ENCODE measurements at places on chromosomes 13 and 19.

- DNase-seq, result no peak
Observed at GRCh38 chr19:46915386-46915785, 54.6 kb downstream of the ARHGAP35 start.

- DNase-seq, result peak; percentile 40
Observed at GRCh38 chr13:26529441-26529840, 28.0 kb upstream of the WASF3 start.

GRCh38 chr13:27921421-27921960 lies 1.7 kb downstream of the PDX1 start:
- no peak for DNase-seq

DNA sequence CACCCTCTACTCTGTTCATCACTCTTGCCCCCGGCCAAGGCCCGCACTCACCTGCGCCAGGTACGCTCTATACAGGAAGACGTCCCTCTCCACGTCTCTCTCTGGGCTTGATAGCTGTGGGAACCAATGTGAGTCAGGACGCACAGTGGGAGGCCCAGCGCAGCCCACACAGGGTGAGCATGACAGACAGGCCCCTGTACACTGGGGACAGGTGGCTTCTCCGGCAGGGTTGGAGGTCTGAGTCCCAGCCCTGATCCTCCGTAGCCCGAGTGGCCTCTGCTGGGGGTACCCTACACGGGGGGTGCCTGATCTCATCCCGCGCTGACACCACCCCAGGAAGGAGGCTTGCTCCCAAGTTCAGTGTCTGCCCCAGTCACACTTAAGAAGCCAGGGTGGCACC lies 6.3 kb downstream of the COPE start:
- no peak for DNase-seq

GRCh38 chr13:58908019-58908679 lies 1255.6 kb downstream of the DIAPH3 start:
- no peak for DNase-seq

DNA sequence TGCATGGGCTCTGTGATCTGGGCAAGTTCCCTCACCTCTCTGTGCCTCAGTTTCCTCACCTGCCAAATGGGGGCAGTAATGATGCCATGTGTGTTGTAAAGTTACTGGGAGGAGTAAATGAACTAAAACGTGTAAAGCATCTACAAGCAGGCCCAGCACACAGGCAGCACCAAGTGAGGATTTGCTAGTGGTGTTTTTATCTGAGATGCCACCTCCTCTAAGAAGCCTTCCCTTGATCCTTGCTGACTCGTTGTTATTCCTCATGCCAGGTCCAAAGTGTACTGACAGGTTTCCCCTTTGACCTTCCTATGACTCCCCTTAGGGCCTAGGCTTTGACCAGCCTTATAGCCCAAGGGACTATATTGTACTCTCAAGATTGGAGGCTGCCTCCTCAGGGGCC lies 1.5 kb upstream of the UQCRFS1 start:
- DNase-seq, result no peak

DNA sequence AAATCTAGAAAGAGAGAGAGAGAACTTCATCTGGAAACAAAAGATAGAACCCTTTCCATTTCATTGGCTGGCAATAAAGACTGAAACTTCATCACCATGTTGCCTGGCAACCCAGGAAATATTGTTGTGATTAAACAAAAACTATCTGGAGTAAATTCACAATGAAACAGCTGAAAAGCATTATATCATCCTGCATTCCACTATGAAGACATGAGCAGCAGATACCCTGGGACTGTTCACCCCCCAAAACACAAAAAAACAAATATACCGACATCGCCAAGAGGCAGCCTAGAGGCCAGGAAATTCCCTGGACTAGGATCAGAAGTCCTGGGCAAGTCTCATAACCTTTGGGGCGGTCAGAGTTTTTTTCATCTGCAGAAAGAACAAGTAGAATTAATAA lies 158.3 kb downstream of the FOXO1 start:
- no peak for DNase-seq

Data from urothelium cell line (cell line).